Stimulated activated CD4-positive, alpha-beta T cell treated with anti-CD3 and anti-CD28 coated beads, Interleukin-15, amount 100 ng/mL, for 48 hours (primary cell): ENCODE measurements at places on chromosomes 7 and 10.

DNA sequence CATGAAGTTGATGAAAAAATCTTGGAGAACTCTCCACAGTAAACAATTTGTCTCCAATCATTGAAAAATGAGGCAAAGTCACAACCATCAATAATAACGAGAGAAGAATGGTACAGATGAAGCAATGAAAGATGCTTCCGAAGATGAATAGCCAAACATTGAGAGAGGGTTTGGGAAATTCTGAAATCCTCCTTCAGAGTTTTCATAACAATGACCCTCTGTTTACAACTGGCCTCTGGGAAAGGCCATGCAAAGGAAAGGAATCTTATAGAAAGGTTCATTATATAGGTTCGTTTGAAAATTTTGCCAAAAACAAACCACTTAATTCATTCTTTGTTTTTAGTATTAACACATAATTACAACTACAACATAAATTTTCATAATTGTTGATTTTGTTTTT lies 166.5 kb downstream of the ABCA13 start:
- no peak for DNase-seq

GRCh38 chr10:49762566-49762877 lies 399 bp upstream of the OGDHL start:
- no peak for DNase-seq

- no peak for DNase-seq
Observed at GRCh38 chr10:118800920-118801319, 46.1 kb upstream of the CACUL1 start.

- no peak for DNase-seq
Observed at GRCh38 chr7:41028580-41028979, 674.3 kb downstream of the INHBA start.

DNA sequence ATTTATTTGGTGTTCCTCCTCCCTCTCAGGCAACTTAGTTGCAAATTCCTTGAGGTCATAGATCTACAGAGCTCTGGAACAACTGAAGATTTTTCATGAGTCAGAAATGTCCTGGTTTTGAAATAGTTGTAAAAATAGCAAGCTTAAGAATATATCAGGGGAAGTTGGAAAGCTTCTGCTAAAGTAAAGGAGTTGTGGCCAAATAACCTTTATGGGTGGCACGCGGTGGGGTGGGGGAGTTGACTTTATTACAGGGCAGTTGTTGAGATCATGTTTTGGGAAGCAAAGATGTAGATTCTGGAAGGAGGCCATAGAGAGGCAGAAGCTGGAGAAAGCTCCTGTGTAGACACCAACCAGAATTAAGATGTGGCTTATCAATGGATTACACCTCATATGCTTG lies 326.0 kb upstream of the MTPN start:
- DNase-seq, result no peak

GRCh38 chr7:150955519-150956394 lies 22.4 kb downstream of the KCNH2 start:
- DNase-seq, result no peak

DNA sequence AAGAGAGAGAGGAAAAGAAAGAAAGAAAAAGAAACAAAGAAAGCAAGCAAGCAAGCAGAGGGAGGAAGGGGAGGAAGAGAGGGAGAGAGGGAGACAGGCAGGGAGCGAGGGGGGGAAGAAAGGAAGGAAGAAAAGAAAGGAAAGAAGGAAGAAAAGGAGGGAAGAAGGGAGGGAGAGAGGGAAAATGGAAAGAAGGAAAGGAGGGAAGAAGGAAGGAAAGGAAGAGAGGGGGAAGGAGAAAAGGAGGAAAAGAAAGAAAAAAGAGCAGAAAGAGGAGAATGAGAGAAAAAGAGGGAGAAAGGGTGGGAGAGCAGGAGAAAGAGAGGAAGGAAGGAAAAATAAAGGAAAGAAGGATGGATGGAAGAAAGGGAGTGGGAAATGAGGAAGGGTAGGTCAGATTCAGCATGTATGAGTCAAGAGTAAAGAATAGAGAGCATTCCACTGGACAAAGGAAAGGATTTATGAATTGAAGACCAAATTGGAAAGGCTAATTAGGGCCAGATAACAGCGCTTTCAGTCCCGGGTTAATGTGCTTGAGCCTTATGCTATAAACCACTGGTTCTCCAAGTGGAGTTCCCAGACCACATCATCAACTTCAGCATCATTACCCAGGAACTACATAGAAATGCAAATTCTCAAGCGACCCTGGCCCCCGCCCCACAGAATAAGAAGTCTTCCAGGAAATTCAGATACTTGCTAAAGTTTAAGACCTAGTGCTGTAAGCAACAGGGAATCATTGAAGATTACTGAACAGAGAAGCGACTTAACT lies 85.1 kb downstream of the C10orf90 start:
- no peak for DNase-seq

DNA sequence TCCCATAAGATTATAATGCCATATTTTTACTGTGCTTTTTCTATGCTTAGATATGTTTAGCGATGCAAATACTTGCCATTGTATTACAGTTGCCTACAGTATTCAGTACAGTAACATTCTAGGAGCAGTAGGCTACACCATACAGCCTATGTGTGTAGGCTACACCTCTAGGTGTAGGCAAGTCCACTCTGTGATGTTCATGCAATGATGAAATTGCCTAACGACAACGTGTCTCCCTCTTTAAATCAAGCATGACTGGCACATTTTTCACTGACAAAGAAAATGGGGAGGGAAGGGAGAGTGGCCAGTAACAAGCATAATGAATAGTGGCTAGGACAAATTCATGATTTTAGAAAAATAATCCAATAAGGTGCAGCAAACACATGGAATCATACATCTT lies 1.7 kb downstream of the NCAPG2 start:
- DNase-seq, result no peak

- DNase-seq, result no peak
Observed at GRCh38 chr7:95772771-95773581, 622 bp downstream of the DYNC1I1 start.

DNA sequence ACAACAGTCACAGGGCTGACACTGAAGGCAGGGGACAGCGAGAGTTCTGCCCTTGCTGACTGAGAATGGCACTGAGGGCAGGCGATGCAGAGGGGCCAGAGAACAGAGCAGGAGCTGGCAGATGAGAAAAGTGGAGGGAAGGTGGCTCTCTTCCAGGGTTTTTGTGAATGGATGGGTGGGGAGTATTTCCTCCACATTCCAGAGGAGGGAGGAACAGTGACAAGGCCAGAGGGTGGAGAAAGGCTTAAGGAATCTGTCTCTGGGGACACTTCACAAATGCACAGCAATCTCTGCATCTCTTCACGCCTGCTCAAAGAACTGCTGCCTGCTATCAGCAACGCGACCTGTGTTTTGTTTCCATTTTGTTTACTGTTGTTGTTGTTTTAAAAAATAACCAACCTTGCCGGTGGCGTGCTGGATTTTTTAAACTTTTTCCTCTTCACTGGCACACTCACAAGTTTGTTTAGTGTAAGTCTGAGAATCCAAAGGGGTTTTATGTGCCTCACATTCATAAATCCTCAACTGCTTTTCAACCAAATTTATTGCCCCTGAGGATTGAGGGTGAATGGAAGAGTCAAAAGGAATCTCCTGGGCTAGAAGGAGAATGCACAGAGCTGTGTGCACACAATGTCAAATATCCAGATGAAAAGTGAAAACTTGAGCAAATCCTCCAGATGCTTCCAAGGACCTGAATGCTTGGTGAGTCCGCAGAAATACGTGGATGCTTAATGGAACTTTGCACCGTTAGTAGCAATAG lies 129.3 kb downstream of the GLI3 start:
- DNase-seq, result no peak

GRCh38 chr7:48074204-48074654 lies 14.8 kb upstream of the UPP1 start:
- no peak for DNase-seq

- DNase-seq, result no peak
Observed at GRCh38 chr10:70500368-70500767, 21.8 kb downstream of the PALD1 start.

GRCh38 chr10:104706886-104707285 lies 65.8 kb downstream of the SORCS3 start:
- DNase-seq, result no peak

DNA sequence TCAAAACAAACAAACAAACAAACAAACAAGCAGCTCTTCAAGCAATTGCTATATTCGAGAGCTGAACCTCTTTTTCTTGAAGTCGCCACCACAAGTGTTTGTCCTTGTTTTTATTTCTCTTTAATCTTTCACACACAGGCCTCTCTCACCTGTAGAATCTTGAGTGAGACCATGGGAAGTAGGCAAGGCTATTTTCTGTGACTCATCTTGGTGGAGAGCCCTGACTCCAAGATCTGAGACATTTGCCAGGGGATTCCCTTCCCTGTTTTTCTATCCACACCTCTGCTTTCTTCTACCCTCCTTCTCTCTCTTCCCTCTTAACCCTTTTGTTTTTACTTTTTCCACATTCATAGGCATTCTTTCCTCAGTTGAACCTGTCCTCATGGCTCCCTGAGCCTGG lies 8.0 kb upstream of the TAS2R60 start:
- DNase-seq, result no peak
